ENCODE measurements at places on chromosomes 5 and 9.

GRCh38 chr5:164627021-164627420 is 1121.6 kb downstream of the MAT2B start:
- DNase-seq = no peak

DNA sequence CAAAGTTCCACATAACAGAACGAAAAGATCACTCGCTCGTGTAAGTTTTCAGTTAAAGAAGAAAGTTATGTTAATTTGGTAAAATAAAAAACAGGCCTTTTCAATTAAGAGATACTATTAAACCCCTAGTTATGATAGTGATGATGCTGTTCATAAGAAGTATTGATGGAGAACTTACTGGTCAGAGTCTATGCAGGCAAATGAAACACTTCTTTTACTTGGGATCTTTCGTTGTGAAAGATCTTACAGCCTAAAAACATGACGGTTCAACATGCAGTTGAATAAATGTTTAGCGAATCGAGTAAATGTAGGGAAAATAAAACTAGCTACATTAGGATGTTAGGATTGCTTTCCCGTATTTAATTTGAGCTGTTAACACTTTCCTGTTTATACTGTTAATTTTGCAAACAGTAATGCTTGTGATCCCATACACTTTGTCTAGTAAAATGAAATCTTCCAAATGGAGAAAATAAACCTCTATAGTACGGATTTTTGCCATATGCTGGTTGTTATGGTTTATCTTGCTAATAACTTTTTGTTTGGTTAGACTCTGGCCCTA is 2.0 kb downstream of the RHOBTB3 start:
- no peak for DNase-seq

DNA sequence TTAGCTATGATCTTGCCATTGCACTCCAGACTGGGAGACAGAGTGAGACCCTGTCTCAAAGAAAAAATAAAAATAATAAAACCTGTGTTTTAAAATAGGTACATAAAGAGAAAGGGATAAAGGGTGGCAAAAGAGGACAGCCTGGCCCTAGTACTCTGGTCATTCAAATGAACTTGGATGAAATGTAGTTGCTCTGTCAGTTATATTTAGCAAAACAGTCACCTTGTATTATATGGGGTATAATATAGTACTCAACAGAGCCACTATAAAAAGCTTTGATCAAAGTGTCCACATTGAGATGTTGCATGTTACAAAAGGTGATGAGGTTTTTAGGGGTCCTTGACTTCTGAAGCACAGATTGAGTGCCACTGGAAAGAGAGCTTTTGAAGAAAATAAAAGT is 61.1 kb upstream of the EQTN start:
- no peak for DNase-seq

DNA sequence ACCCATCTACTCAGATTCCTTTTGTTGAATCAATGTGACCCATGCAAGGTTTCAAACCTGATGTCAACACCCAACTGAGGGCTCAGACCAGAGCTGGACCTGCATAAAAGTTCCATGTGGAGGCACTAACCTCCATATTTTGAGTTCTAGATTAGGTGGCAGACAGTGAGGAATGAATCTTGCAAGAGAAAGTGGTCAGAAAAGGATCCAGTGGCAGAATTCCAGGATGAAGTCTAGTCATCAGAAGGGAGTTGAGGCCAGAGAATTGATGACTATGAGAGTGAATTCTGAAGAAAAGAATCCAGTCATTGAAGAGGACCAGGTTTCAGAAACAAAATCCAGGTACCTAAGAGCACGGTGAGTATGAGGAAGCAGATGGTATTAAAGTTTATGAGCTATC is 205.1 kb upstream of the RGMB start:
- no peak for DNase-seq

DNA sequence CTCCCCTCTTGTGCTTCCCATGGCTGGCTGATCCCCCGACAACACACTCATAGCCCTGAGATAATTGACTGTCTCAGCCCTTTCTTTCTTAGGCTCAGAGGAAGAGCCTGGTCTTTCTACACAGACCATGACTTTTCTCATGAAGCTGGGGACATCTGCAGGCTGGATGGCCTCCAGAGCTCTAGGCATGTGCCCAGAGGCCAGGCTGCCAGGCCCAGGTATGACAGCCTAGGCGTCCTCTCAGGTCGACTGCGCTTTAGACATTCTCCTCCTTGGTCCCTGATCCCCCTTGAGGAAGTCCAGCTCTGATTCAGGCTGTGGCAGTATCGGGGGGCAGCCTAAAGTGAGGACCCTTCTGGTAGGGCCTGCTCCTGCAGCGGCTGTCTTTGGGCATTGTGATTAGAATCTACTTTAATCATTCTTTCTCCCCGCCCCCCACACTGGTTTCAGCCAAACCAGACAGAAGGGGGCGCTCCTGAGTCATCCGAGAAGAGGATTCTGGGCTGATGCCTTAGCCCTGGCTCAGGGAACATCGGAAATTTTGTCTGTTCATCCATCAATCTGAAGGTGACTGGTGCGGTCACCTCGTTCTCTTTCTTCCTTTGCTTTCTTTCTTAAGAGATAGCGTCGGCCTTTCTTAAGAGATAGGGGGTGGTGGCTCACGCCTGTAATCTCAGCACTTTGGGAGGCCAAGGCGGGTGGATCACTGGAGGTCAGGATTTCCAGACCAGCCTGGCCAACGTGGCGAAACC is 66.5 kb upstream of the HSPA9 start:
- peak; percentile 92 for DNase-seq
